ENCODE measurements at places on chromosomes 5 and 9.

DNA sequence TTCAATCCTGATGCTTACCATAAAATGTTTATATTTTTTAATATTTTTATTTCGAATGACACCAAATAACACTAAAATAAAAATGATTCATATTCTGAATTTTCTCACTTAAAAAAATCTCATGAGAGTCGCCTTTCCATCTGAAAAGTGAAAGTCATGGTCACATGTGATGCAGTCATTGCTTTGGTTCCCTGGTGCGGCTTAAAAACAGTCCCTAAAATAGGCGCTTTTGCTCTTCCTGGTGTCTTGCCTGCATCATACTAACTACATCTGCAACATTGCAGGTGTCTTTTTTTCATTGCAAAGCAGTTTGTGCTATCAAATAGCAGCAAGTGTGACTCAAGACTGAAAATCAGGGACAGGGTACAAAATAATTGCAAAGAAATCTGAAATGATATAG, 185.2 kb upstream of the NREP start:
- DNase-seq: no peak

DNA sequence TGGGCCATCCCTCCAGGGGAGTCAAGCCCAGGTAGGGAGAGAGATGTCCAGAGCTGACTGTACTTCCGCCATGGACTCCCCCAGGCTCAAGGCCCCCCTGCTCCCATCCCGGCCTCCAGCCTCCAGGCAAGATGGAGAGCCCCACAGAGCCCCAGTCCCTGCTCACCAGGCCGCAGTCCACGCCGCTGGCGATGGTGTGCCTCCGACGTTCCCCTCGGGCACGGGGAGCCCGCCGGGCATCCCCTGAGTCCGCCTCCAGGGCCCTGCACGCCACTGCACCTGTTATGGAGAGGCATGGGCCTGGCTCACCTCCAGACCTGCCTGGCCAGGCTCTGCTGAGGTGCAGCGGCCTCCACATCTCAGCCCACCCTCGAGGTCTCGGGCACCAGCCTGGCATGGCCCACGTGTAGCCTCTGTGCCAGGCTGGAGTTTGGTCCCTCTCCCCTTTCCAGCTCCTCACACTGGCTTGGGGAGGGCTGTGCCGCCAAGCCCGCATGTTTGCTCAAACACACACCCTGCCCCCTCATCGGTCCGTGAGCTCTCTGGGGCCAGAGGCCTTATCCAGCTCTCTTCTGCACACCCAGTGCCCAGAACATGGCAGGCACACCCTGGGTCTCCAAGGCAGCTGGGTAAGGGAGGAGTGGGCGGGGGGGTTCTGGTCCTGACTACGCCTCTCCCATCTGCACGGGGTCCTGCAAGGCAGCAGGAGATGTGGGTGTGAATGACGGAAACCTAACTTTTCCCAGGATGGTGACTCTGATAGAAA, 4.1 kb downstream of the SAPCD2 start:
- DNase-seq: no peak

- no peak for DNase-seq
Observed at GRCh38 chr9:121616123-121616755, 35.2 kb upstream of the DAB2IP start.

- DNase-seq: no peak
Observed at GRCh38 chr5:149391524-149391923, 12.4 kb upstream of the IL17B start.

DNA sequence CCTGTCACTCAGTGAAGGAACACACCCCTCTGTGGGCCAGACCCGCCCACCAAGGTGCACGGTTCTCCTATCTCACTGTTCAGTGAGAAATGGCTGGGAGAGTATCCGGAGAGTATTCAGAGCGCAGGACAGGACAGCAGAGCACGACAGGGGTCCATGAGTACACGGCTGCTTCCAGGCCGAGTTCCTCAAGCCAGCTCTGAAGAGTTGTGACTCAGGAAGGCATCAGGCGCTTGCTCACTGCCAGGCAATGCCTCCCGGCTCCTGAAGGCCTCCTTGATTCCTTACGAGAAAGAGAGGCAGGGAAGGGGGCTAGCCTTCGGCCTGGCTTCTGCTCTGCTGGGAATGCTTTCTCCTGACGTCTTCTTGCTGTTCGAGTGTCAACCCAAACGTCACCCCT, 132.1 kb upstream of the PPP1R26 start:
- no peak for DNase-seq

DNA sequence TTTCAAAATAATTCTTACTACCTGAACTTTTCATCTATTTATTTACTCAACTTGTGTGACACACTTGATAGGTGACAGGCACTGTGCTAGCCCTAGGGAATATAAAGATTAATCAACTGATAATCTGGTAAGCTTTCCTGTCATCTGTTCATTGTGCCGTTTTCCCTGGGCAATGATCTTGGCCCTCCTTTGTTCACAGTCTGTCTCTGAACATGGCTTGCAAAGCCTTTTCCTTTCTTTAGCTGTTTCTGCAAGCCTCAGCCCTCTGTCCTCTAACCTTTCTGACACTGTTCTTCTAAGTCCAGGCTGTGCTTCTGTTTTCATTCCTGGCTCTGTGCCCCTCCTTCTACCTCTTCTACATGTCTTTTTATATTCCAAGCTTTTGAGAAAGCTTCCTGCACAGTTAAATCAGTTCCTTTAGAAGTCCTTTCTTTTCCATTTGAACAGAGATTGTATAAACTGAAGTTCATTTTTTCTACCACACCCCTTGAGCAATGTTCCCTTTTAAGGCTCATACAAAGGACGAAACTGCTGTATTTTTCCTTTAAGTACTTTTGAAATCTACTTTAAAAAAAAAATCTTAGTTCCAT, 803.0 kb upstream of the ZNF608 start:
- no peak for DNase-seq

GRCh38 chr5:174572591-174572990, 151.8 kb upstream of the MSX2 start:
- DNase-seq: no peak

- DNase-seq: no peak
Observed at GRCh38 chr9:123335986-123336329, 20.0 kb upstream of the CRB2 start.

DNA sequence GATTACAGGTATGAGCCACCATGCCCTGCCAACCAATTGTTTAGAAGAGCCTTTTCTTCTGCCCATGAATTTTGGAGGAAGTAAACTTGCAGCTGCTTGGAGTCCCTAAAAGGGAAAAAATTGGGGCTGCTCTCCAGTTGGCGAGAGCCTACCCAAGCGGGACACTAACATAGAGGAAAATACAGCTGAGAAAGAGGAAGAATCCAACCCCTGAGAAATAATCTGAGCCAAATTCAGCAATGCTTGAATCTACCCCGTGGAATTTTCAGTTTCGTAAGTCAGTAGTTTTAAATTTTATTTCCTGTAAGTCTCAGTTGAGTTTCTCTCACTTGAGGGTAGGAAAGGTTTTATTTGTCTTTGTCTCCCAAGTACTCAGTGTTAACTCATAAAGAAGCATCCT, 30.4 kb upstream of the UBTD2 start:
- no peak for DNase-seq

DNA sequence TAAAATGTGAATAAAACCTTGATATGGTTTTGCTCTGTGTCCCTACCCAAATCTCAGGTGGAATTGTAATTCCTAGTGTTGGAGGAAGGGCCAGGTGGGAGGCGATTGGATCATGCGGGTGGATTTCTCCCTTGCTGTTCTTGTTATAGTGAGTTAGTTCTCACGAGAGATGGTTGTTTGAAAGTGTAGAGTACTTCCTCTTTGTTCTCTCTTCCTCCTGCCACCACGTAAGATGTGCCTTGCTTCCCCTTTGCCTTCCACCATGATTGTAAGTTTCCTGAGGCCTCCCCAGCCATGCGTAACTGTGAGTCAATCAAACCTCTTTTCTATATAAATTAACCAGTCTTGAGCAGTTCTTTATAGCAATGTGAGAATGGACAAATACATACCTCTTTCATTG, 34.9 kb downstream of the TARS1 start:
- no peak for DNase-seq

DNA sequence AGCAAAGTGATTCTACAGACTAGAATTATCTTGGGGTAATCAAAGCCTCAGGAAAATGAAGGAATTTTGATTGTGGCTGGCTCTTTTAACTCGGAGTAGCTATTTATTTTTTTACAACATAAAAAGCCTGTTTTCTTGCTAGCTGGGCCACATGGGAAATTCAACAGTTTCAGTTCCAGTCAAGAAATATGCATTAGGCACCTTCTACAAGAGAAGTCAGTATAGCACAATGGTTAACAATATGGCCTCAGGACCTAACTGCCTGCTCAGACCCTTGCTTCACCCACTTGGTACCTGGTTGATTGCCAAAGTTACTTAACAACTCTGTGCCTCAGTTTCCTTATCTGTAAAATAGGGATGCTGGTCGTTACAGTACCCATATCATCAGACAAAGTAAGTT, 586.2 kb downstream of the ZNF608 start:
- DNase-seq: no peak

DNA sequence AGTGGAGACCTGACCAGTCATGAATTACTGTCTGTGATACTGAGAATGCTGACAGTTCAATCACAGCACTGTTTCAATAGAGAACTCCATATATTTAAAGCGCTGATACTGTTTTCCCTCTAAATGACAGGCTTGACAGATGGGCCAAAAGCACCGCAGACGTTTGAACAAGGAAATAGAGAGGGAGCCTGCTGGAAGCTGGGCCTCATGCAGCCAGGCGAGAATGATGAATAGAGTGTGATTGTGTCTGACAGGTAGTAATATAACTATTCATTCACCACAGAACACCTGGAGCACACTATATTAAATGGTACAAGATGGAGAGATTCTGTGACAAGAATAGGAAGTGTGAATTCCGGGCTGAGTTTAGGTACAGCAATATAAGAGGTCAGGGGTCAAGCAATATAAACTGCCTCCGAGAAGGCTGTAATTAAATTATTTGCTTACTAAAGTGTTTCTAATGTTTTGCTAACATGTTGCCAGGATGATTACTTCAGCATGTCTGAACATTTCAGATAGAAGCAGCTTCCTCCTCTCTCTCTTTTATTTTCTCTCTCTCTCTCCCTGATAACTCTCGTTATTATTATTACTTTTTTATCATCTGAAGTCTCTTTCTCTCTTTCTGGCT, 297.7 kb downstream of the CSNK1G3 start:
- no peak for DNase-seq

Data from stimulated activated naive CD4-positive, alpha-beta T cell (primary cell).